ENCODE measurements at places on chromosomes 3 and 15.

GRCh38 chr3:113277414-113277813 lies 66.1 kb downstream of the BOC start:
- no peaks in the 10 kb centered on the region for H3K27me3 ChIP-seq
- H3K36me3 ChIP-seq: peaks cover 30% of the 10 kb centered on the region
- no peak overlapping the region for H3K27ac ChIP-seq

DNA sequence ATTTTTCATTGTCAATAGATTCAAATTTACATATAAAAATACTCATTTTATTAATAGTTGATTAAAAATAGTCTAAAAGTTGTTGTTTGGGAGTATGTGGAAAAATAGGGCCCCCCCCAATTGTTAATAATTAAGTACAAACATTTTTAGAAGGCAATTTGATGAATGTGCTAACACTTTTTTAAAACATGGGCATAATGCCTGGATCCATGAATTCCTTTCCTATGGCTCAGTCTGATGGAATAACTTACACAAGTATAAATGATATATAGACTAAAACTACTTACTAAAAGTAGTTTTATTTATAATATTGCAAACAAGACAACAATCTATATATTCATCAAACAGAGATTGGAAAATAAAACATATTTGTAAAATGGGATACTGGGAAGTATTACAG lies 247.2 kb upstream of the LRRN1 start:
- no peaks in the 10 kb centered on the region for H3K4me1 ChIP-seq
- no peak overlapping the region for H3K27ac ChIP-seq
- no peaks in the 10 kb centered on the region for H3K36me3 ChIP-seq
- H3K4me3 ChIP-seq: no peak overlapping the region

- H3K36me3 ChIP-seq: peaks cover 38% of the 10 kb centered on the region
- no peaks in the 10 kb centered on the region for H3K27me3 ChIP-seq
- peaks cover 2% of the 10 kb centered on the region for H3K4me1 ChIP-seq
Measured at GRCh38 chr3:123741041-123741511, 143.1 kb downstream of the MYLK start.

DNA sequence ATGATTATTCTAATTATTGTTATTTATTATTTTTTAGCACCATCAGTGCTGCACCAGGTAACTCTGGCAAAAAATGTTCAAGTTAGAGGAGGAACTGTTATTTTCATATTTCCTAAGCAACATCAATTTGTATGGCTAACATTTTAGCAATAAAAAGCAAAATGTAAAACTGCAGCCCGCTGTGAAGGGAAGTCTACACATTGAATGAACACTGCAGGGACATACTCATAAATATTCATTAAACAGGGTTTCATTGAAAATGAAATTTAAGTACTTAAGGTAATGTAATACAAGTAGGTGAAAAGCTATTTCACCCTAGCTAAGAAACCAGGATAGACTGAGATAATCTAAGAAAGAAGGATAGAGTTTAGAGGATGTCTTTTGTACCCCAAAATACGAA lies 532.7 kb downstream of the NLGN1 start:
- DNase-seq: no peak
- no peaks in the 10 kb centered on the region for H3K36me3 ChIP-seq
- no peak overlapping the region for H3K27ac ChIP-seq
- H3K4me3 ChIP-seq: no peak overlapping the region

DNA sequence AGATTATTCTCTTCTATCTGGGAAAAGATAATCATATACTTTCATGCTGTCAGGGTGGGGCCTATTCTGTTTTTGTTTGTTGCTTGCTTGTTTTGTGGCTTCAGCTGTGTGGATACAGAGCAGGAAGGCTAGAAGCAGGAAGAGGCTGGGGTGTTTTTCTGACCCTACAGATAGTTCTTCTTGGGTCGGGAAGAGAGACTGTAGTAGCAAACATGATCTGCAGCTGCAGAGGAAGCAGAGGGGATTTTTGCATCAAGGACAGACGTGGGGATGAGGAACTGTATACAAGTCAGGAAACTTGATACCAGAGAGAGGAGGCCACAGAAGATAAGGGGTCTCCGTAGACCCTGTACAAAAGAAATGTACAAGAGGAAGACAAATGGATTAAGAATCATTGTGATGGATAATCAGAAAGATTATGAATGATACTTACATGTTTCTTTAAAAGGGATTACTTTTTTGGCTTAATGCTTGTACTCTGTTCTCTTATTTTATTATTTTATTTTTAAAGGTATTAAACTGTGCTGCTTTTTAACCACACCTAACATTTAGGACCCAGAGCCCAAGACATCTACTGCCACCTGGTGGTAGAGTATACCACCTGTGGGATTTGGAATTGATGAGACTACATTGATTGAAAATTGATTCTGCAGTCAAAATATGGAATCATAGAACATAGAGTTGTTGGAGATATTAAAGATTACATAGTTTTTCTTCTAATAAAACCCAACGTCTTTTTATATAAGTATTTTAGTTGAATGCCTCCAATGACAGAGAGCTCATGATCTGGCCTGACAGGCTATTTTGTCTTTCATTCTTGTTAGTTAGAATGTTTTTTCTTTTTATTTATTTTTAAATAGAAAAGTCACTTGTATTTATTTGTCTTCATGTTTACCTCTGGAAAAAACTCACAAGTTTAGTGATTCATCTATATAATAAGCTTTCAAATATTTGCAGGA lies 87.3 kb upstream of the ROPN1 start:
- H3K36me3 ChIP-seq: no peaks in the 10 kb centered on the region
- H3K27me3 ChIP-seq: no peaks in the 10 kb centered on the region

DNA sequence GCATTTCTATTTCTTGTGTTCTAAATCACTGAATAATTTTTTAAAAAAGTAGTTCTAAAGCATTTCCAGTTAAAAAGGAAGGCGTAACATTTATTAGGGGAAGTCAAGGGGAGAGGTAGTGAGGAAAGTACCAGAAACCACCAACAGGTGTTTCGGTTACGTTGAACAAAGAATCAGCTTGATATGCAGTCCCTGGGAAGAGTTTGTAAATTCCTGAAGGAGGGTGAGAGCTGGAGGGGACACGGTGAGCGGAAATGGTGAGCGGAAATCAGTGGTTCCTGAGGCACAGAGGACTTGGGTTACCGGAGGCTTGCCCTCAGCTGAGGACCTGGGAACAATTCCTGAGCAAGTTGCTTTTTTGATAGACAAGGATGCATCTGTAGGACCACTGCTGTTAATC lies 17.8 kb downstream of the MAP2K1 start:
- no peak for DNase-seq
- no peaks in the 10 kb centered on the region for H3K27me3 ChIP-seq
- no peak overlapping the region for H3K27ac ChIP-seq
- H3K36me3 ChIP-seq: no peaks in the 10 kb centered on the region
- H3K4me1 ChIP-seq: peaks cover 27% of the 10 kb centered on the region

DNA sequence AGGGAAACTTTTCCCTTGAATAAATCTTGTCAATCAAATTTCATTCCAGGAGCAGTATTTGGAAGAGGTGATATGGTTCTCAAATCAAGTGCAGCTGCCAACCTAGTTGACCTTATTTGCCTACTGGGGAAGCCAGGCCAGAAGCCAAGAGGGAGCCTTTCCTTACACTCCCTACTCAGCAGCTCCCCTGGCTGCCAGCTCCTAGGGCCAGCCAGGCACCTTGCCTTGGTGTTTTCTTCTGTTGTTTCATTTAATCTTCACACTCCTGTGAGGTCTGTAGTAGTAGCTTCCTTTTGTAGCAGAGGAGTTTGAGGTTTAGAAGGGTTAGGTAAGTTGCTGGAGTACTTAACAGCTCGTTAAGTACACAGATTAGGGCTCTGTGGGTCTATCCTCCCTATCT lies 22.6 kb downstream of the MKRN2OS start:
- H3K4me1 ChIP-seq: no peaks in the 10 kb centered on the region
- no peaks in the 10 kb centered on the region for H3K27me3 ChIP-seq
- H3K27ac ChIP-seq: no peak overlapping the region
- H3K36me3 ChIP-seq: peaks cover 17% of the 10 kb centered on the region
- no peak overlapping the region for H3K4me3 ChIP-seq

GRCh38 chr3:140015741-140016140 lies 80.8 kb downstream of the CLSTN2 start:
- no peaks in the 10 kb centered on the region for H3K36me3 ChIP-seq
- no peak overlapping the region for H3K4me3 ChIP-seq
- DNase-seq: no peak
- H3K4me1 ChIP-seq: peaks cover 20% of the 10 kb centered on the region

DNA sequence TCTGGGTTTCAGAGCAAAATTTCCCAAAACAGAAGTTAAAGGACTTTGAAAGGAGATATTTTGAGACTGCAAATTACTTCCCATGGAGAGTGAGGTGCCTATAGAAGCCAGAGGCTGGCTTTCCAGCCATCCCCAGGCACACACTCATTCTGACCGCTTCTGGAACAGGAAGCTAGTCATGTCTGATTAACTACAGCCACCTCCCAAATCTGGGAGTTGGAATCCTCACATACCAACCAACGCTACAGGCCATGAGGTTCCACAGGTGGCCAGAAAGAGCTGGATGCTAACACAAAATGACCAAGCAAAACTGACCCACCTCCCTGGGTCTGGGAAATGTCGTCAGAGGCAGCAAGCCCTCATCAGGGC lies 87.2 kb downstream of the SNRK start:
- no peaks in the 10 kb centered on the region for H3K36me3 ChIP-seq
- no peak overlapping the region for H3K4me3 ChIP-seq
- no peak for DNase-seq
- H3K27ac ChIP-seq: no peak overlapping the region

GRCh38 chr15:56460071-56460470 lies 4.9 kb downstream of the MNS1 start:
- H3K27me3 ChIP-seq: no peaks in the 10 kb centered on the region
- H3K4me3 ChIP-seq: no peak overlapping the region
- no peaks in the 10 kb centered on the region for H3K36me3 ChIP-seq
- no peak for DNase-seq

DNA sequence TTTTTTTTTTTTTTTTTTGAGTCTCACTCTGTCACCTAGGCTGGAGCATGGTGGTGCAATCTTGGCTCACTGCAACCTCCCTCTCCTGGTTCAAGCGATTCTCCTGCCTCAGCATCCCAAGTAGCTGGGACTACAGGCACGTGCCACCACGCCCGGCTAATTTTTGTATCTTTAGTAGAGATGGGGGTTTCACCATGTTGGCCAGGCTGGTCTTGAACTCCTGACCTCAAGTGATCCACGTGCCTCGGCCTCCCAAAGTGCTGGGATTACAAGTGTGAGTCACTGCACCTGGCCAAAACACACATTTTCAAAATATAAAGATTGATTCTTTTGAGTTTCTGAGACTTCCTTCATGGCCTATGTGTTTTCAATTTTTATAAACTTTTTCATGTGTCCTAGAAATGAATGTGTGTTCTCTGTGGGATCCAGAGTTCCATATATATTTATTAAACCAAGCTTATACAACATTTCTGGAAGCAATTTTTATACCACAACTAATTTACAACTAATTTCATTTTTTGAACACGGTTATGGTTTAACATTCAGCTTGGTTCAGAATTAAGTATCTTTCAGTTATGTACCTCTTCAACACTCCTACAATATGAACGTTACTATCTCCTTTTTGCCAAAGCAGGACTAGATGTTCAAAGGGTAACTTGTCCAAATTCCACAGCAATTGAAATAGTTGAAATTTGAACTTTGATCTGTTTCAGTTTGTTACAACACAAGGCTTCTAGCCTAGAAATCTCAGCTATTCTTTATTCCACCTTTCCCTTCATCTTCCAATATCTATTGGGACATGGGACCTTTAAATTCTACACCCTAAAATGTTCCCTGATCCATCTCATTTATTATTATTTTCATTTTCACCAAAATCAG lies 1.5 kb downstream of the ACAD11 start:
- H3K4me3 ChIP-seq: peak overlapping the region; percentile 95
- DNase-seq: no peak
- H3K4me1 ChIP-seq: peaks cover 20% of the 10 kb centered on the region

- no peaks in the 10 kb centered on the region for H3K36me3 ChIP-seq
- no peak for DNase-seq
- no peaks in the 10 kb centered on the region for H3K4me1 ChIP-seq
- H3K27ac ChIP-seq: no peak overlapping the region
- H3K4me3 ChIP-seq: no peak overlapping the region
- 0 out of 2 replicates have a peak, but pooled peaks cover 8% of the 10 kb centered on the region for H3K27me3 ChIP-seq
Measured at GRCh38 chr15:45091161-45091560, 22.8 kb downstream of the DUOX2 start.

DNA sequence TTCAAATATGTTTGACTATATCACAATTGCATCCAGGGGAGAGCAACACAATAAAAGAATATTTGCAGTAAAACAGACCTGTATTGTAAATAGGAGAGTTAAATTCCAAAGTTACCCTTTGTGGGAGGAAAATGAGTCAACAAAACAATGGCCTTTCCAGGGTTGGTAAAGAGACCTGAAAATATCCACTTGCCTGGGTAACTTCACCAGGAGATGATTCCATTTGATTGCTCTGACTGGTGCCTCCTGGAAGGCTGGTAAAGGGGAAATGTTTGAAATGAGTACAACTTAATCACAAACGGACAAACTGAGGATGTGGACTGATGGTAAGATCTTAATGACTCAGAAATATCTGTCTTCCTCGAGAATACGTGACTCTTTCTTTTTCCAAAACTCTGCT lies 43.6 kb upstream of the SRGAP3 start:
- no peaks in the 10 kb centered on the region for H3K27me3 ChIP-seq
- no peaks in the 10 kb centered on the region for H3K36me3 ChIP-seq
- DNase-seq: no peak
- H3K27ac ChIP-seq: no peak overlapping the region
- no peaks in the 10 kb centered on the region for H3K4me1 ChIP-seq

GRCh38 chr15:90412356-90413194 lies 24.5 kb downstream of the IQGAP1 start:
- peaks cover 16% of the 10 kb centered on the region for H3K36me3 ChIP-seq
- H3K27me3 ChIP-seq: no peaks in the 10 kb centered on the region
- H3K4me1 ChIP-seq: no peaks in the 10 kb centered on the region

- DNase-seq: no peak
- H3K4me1 ChIP-seq: no peaks in the 10 kb centered on the region
- no peaks in the 10 kb centered on the region for H3K27me3 ChIP-seq
- H3K4me3 ChIP-seq: no peak overlapping the region
Measured at GRCh38 chr3:32166654-32167053, 60.2 kb downstream of the GPD1L start.

DNA sequence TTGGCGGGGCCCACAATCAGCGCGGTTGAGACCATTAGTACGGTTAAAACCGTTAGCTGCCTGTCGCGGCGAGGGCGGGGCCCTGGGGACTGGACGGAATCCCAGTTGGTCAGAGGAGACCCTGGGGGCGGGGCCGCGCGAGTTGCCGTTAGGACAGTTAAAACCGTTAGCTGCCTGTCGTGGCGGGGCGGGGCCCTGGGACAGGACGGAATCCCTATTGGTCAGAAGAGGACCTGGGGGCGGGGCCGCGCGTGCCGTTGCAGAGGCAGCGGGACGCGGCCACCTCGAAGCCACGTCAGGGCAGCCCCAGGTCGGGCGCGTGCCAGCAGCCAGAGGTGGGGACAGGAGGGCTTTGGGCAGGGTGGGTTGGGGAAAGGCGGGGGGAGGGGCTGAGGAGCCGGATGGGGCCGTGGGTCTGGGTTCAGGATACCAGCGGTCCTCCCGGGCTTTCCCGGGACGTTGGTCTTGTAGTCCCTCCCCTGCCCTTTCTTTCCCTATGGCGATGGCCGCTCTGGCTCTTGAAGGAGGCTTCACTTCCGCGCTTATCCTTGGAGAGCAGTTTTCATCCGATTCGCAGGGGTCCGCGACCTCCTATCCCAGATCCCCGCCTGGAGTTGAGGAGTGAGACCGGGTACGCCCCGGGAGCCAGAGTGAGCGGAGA lies 28.0 kb downstream of the KLHDC8B start:
- H3K27me3 ChIP-seq: no peaks in the 10 kb centered on the region
- no peak overlapping the region for H3K4me3 ChIP-seq
- no peaks in the 10 kb centered on the region for H3K36me3 ChIP-seq
- no peaks in the 10 kb centered on the region for H3K4me1 ChIP-seq

- H3K27ac ChIP-seq: no peak overlapping the region
- no peaks in the 10 kb centered on the region for H3K36me3 ChIP-seq
- no peak for DNase-seq
- no peaks in the 10 kb centered on the region for H3K4me1 ChIP-seq
Measured at GRCh38 chr15:67422296-67422695, 98.6 kb upstream of the C15orf61 start.
